ENCODE measurements at places on chromosomes 3 and 15.

GRCh38 chr15:65752151-65752700 lies 39.9 kb downstream of the DENND4A start:
- no peak for DNase-seq

- DNase-seq: no peak
Measured at GRCh38 chr3:64612916-64613526, 74.8 kb downstream of the ADAMTS9 start.

GRCh38 chr15:65101891-65102708 lies 12.9 kb downstream of the UBAP1L start:
- DNase-seq: no peak

DNA sequence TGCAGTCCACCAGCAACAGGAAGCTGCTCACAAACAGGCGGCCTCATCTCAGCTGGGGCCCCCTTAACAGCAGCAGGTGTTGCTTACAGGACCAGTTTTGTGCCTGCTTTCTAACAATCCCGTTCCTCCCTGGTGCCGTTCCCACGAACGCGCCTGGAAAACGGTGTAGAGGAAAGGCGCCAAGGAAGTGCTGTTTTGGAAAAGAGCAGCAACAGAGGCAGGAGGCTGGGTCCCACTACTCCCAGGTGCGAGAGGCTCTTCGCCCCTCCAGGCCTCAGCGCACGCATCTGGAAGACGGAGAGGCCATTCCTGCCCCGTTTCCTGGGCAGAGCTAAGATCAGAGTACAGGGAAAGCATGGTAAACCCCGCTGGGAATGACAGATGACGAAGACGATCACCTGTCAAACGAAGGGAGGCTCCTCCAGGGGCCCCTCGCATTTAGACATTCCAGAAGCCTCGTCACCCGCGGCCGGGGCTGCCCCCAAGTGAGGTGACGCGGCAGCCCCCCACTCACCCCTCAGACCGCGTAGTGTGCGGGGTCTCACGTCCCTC lies 603 bp downstream of the SCAPER start:
- DNase-seq: peak; percentile 59

- no peak for DNase-seq
Measured at GRCh38 chr3:10319804-10320203, 1.1 kb downstream of the SEC13 start.
